ENCODE measurements at places on chromosomes 16 and 17.

- DNase-seq = no peak
These were observed 489.6 kb downstream of the CDH13 start for GRCh38 chr16:83116274-83116892.

- DNase-seq = no peak
These were observed 80.5 kb downstream of the MYH13 start for GRCh38 chr17:10292057-10292937.

DNA sequence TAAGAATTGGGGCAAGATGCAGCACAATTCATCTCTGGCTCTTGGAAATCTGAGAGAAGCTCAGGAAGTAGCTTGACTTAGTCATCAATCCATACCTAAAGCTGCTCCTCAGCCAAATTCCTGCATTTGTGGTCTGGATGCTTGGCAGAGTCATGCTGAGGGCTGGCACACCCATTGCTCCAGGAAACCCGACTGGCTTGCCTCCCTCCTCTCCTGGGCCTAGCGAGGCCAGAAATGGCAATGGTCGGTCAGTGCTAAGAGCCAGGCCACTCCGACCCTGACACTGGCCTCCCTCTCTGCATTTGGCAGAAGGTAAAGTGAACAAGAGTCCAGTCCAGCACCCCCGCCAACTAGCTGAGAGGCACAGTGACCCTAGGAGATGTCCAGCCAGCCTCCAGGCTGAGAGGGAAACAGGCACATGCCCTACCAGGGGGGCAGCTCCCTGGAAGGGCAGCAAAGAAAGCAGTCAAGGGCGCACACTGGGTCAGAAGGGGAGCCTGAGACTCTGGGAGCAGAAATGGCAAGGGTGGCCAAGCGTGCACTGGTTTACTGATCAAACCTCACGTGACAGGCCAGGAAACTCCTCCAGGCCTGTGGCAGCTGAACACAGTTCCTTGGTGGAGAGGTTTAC is 10.0 kb downstream of the POLDIP2 start:
- DNase-seq = peak; percentile 32

DNA sequence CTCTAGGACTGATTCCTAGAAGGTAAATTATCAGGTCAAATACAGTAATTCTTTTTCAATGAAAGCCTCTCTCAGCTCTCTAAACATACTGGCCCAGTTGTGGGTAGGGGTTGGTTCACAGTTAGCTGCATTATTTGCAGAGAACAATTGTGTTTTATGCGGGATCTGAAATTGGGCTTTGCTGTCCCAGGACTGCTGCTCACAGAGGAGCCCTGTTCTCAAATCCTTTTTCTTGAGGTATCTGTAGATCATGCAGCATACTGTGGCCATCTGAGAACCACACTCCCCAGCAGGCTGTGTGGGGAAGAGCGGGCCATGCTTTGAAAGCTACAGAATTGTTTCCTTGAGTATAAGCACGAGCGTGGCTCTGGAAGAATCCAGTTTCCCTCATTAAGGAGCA is 17.5 kb downstream of the MTHFSD start:
- no peak for DNase-seq

DNA sequence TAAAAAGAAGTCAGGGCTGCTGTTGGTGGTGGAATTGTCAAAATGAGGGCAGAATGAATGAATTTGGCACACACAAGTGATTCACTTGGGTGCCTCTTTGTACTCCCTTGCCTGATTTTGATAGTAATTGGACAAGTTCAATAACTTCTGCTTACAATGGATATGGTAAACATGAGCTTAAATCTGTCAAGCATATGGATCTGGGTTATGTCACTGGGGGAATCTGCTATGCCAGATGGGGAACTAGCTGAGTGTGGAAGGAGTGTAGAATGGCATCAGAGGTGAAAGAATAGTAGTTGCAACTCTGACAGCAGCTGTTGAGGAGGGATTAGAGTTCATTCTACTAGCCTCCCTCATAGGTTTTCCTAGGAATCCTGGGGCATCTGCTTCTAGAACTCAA is 724.2 kb upstream of the CDH8 start:
- no peak for DNase-seq

DNA sequence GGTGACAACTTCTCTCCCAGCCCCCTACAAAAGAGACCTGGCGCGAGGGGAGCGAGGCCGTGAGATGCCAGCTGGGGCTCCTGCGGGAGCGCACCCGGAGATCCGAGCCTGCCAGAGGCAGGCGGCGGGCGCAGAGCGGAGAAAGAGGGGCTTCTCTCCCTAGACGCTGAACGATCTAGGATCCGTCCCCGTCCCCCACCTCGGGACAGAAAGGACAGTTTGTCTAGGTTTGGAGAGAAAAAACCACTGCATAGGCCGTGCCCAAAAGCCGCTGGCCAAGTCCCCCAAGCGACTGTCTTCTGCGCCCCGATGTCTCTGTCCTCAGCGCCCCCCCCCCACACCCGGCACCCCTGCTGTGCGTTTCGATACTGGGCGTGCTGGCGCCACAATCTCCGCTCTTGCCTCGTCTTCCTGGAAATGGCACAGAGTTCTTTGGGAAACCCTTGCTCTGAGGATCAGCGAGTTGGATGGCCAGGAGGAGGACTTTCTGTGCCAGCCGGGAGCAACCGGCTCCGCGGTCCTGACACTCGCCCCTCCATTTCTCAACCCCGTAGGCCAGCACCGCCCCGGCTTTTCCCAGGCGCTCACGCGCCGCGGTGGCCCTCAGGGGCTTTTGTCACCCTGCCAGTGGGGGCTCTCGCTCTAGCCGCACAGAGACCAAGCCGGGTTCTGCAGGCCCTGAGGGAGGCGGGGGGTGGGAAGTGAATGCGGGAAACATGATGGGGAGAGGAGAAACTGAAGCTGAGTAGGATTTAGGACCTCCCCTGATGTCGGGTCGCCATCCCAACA is 1.0 kb downstream of the SSTR2 start:
- DNase-seq = no peak

DNA sequence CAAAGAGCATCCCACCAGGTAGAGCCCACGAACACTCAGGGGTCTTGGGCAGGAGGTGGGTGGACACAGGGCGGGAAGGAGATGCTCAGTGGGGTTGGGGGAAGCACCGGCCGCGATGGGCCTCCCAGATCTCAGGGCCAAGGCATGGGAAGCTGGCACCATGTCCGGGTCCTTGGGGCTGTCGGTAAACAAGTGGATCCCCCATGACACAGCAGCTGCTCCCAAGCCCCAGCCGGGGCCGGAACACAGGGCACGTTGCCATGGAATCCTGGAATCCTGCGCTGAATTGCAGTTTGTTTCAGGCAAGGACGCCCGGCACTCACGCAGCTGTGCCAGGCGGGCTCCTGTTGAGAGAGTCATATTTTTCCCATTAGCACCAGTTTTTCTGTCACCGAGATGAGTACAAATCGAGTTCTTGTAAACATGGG is 23.0 kb upstream of the CHMP6 start:
- DNase-seq = no peak

DNA sequence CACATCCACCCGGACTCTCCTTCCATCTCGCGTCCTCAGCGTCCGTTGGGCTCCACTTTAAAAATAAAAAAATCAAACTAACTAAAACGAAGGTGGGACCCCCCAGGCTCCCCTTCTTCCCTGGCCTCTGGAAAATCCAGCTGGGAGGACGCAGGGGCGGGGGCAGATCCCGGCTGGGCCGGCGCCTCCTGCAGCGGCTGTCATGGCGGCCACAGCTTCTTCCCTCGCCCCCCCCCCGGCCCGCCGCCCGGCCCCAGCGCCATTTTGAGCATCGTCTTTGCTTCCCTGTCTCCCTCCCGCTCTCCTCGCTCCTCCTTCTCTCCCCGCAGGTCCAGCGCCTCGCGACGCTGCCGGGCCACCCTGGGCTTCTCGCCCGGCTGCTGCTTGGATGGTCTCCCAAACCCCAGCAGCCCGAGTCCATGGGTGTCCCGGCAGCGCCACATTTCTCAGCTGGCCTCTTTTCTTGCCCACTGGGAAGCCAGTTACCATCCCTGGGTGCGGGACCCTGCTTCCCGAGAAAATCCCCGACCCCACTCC is 3.3 kb downstream of the HOXB2 start:
- no peak for DNase-seq

All from natural killer cell treated with Interleukin-12 subunit alpha and Interleukin-12 subunit beta and Interleukin-15 and Interleukin-18, amount 100 ng/mL, for 72 hours (primary cell).